T47D (cell line): ENCODE measurements at places on chromosomes 11 and 22.
A peak's percentile ranks its signal among the peaks of the same experiment; 100 is the strongest.

GRCh38 chr11:114196997-114197703 is 99.0 kb upstream of the NNMT start:
- no peak for DNase-seq

- DNase-seq, result no peak
These were observed 415.3 kb upstream of the CADM1 start for GRCh38 chr11:115919341-115920091.

DNA sequence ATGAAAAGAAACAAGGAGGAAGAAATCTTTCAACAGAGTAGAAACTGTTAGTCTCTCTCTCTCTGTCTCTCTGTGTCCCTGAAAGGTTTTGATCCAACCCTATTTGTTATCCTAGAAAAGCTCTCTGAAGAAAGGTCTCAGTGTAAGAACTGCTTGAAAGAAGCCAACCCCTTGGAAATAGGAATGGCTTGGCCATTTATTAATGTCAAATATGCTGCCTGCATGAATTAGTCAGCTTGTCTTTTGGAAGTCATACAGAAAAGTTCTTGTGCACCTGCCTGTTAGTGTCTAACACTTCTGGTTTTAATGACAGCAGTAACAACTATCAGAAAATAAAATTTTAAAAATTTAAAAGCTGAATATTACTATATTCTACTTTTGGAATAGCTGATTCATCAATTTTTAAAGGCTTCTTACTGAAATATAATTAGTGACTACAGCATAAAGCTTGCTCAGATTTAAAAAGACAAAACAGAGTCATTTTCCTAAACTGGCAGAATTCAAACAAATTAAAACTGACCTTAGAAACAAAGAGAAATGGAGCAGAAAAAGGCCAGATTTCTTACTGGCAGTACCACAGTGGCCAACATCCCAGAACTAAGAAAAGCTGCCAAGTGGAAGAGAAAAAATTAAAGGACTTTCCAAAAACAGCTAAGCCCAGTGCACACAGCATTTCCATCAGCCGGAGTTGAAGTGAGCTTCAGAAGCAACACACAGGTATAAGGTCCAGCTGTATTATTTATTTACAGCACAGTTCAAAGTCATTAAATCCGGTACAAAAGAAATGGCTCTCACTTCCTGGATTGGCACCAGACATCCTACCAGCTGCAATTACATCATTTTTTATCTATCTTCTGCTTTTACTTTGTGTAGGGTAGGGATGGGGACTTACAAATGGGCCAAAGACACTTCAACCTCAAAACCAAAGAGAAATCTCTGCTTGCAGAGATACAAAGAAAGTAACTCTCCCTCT is 76.3 kb downstream of the PRCP start:
- DNase-seq, result no peak

GRCh38 chr22:39296981-39297489 is 22.4 kb downstream of the RPL3 start:
- DNase-seq, result no peak

- DNase-seq, result no peak
These were observed 50.7 kb downstream of the ARHGEF12 start for GRCh38 chr11:120386774-120387371.

DNA sequence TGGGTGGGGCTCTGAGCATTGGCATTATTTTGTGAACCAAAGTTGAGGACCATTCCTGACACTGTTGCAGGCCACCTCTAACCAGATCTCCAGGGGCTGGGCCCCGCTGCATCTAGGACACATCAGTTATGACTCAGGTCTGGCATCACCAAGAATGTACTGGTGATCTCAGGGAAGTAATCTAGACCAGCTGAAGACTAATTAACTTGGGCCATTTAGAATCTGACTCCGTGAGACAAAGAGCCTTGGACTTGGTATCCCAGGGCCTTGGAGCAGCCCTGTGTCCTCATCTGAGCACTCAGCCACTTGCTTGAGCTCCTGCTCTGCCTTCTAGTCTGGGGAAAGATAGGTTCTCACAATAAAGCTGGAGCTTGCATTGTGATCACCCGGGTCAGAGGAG is 200.6 kb downstream of the KIRREL3 start:
- DNase-seq, result no peak

DNA sequence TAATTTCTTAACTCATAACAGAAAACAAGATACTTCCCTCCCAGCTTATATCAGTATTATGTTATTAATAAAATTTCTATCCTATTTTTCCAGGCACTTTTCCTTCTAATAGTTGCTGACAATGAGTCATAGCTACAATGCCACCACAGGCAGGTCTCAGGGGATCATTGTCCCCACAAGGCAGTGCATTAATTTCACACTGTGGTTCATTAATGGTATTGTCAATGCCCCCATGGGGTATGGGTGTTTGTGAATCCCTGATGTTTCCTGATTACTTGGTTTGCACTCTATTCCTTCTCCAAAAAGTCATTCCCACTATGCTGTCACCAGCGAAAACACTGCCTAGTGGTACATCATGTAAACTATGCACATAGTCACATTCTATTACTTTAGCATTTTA is 345.5 kb upstream of the CTSC start:
- DNase-seq, result no peak

DNA sequence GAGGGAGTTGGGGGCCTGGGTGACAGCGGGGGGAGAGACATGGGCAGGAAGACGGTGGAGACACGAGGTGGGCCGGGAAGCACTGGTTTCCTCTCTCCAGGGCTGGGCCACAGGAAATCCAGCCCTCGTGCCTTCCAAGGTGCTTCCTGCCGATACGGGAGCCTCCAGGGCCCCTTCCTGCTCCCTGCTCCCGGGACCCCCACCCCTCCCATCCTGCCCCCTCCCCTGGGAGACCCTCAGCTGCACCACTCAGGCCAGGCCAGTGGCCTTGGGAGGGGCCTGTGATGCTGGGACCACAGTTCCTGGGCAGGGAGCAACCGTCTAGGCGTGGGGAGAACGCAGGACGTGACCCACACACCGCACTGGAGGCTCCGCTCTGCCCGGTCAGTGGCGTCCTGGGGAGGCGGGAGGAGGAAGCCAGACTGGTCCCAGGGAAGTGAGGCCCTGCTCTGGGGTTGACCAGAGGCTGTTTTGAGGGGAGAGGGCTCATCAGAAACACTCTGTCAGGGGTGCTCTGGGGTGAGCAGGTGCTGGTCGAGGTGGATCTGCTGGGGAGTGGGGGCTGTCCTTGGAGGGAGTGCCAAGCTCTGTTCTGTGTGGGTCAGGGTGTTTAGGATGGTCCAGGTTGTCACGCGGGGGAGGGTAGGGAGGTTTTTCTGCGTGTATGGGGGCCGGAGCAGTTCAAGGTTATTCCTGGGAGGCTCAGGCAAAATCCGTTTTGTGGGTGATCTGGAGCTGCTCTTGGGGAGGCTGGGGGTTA is at the start of gene SHANK3:
Gene SHANK3 (plus strand): TSS at position 353 of the 760 bp plus-strand sequence.
- no peak for DNase-seq

GRCh38 chr11:65884716-65885092 is 3.6 kb downstream of the FIBP start:
- peak; percentile 94 for DNase-seq

DNA sequence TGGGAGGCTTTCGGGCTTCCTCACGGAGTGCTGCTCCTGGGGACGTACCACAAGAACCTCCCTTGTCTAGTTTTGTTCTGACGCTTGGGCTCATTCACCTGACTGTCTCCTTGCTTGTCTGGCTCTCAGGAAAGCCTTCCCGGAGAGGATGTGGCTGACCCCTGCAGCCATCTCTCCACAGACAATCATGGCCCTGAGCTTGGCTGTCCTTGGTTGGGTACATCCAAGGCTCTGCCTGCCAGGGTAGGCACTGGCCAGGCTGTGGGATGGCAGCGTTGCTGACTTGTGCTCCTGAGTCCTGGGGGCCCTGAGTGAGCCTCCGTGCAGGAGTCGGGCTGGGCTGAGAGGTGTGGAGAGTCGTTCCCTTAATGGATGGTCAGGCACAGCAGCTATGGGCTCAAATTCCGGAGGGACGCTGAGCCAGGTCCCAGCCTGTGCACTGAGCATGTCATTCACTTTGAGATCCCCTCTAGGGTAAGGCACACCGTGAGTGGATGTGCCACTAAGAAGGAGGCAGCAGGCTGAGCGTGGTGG is 32.8 kb downstream of the BCR start:
- DNase-seq, result no peak

GRCh38 chr11:9714272-9714940 is 50.5 kb downstream of the SWAP70 start:
- no peak for DNase-seq

GRCh38 chr11:18492888-18493287 is 33.9 kb downstream of the TSG101 start:
- no peak for DNase-seq

GRCh38 chr11:2269601-2270321 is 627 bp downstream of the ASCL2 start:
- DNase-seq, result peak; percentile 87

GRCh38 chr11:29802522-29802921 is 214.3 kb downstream of the KCNA4 start:
- no peak for DNase-seq

GRCh38 chr11:126140201-126140925 is 71.1 kb downstream of the RPUSD4 start:
- DNase-seq, result no peak

DNA sequence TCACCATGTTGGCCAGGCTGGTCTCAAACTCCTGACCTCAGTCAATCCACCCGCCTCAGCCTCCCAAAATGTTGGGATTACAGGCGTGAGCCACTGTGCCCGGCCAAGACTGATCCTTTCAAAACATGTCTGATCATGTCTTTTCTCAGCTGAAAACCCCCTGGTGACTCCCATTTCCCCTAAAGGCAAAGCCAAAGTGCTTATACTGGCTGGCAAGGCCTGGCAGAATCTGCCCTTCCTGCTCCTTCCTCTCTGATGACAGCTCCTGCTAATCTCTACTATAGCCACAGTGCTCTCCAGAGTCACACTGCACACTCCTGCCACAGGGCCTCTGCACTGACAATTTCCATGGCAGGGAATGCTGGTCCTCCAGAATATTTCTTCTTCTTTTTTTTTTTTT is 2.6 kb upstream of the MCHR1 start:
- DNase-seq, result no peak

DNA sequence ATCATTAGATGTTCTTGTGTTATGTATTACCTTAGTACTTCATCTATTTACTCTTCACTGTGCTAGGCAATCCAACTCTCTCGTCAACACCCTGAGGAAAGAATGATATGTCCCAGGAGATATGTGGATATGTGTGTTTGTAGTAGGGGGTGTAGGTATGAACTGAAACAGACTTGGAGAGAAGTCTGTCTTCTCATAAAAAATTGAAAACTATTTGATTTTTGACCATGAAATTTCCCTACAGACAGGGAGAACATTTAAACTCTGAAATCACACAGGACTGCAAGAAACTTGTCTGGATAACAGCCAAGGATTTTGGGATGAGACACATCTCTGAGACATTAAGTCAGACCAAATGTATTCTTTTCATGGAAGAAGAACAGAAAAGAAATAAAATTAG is 967.0 kb upstream of the FAT3 start:
- no peak for DNase-seq

DNA sequence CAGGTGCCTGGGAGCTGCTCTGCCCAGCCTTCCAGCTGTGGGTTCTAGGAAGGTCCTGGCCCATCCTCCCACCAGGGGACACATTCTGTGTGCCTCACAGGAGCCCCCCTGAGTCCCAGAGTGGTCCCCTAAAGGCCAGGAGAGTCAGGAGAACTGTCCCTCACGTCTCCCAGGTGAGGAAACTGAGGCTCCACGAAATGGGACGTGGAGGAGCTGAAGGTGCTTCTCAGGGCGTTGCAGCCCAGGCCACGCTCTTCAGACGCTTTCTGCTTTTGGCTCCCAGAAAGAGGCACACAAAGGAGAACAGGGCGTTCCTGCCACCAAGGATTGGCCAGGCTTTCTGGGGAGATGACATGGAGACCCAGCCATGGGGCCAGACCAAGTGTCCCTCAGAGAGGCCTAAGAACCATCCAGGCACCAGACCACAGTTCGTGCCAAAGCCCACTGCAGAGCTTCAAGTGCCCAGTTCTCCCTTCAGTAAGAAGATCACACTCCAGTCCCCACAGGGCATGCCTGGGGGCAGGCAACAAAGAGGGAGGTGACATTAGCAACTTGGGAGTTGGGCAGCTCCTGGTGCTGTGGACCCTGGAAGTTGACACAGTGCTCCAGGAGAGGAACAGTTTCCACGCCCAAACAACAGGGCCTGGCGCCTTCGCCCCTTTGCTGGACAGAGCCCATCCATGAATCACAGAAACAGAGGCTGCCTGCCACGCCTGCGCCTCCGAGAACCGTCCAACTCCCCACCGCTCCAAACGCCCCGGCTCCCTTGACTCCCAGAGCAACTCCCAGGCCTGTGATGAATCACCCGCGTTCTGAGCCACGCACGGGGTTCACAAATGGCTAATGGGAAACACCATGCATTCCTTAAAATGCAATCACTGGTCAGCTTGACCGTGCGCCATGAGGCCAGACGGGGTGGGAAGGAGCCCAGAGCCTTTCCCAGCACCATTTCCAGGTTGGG is 589.2 kb downstream of the BRD1 start:
- no peak for DNase-seq

GRCh38 chr11:114610984-114611944 is 15.7 kb upstream of the NXPE4 start:
- no peak for DNase-seq

DNA sequence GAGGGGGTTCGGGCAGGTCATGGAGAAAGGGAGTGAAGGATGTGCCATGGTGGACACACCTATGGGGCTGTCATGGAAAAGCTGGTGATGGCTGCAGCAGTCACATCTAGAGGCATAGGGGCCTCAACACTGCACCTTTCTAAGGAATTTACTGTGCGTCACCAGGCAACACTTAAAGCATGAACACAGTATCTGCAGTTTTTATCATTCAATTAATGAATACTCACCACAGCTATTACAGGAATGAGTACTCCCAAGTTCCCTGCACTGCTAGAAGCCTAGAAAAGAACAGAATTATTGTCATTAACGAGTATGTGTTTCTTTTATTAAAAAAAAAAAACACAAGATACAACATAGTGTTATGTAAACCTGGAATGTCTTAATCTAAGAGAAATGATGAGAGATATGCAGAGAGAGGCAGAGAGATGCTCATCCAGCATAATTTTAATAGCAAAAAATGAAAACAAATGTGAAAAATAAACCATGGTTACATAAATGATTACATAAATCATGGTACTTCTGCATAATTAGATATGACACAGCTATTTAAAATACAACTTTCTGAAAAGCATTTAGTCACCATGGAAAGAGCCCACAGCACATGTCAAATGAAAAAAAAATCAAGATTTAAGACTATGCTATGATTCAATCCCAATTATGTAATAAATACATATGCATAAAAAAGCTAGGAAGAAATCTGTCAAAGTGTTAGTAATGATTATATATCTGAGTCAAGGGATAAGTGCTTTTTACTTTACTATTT is 19.2 kb downstream of the SERPIND1 start:
- DNase-seq, result no peak
